ENCODE measurements at places on chromosomes 1 and 21.

DNA sequence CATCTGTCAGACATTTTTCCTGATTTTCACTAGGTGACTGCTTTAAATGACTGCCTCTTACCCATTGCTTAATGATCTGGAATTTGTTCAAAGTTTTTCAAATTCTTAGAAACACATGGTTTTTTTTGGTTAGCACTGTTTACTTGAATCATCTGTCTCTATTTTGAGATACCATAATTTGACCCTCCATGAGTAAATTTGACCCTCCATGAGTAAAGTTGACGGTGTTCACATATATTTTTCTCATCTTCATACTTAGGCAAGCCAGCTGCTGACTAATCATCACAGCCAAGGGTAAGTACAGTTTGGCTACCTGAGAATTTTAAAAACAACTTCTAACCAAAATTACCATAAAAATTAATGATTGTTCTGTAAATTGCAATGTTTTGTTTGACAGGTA lies 586.5 kb downstream of the PTBP2 start:
- no peak for DNase-seq

- no peak for DNase-seq
These were observed 150.8 kb downstream of the MAST2 start for GRCh38 chr1:45953934-45954847.

- no peak for DNase-seq
These were observed 917 bp downstream of the MEX3A start for GRCh38 chr1:156081180-156081916.

DNA sequence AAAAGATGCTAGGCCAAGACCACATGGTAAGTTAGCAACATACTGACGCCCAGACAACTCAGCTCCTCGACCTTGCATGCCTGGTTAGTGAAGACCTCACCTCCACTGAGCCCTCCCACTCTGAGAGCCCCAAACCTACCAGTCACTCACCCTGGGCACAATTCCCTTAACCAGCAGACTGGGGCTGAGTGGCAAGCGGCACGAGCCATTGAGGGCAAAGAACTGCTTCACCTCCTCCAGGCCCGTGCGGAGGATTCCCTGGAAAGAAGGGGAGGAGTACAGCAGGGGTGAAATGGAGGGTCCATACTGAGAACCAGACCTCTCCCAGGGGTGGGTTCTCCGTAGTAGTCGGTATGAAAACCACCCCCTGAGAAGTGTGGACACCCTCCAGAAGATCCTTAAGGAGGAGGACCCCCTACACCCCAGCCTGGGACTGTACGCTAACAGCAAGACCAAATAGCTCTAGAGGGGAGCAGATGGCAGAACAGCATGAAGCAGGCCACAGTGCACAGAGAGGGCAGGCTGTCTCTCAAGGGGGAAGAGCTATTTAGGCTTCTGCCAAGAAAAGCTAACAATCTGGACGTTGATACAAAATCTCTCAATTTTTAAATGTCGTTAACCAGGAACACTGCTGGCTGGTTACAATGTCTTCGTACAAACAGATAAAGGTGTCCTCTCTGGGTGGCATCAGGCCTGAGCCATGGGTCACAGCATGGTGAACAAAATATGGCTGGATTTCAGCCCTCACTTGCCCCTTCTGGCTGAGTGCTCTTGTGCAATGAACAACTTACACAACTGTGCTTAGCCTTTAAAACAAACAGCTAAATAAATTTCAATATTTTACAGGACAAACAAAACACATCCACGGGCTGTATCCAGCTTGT lies 31.0 kb upstream of the PPP1R15B start:
- DNase-seq, result no peak

DNA sequence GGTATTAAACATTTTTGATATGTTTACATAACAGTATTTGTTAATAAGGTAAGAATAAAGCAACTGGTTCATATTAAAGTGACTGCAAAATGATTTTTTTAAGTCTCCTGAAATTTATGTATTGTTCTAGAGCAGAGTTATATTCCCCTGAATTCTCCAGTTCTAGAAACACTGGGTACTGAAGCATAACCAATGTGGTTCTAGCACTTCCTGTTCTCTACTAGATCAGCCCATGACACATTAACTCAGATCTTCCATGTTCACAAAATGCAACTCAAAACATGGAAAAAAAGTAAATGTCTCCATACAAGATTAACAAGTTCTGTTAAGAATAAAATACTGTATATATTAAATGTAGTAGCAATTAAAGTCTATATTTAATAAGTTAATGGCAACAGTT lies 3.9 kb downstream of the NEGR1 start:
- DNase-seq, result no peak

DNA sequence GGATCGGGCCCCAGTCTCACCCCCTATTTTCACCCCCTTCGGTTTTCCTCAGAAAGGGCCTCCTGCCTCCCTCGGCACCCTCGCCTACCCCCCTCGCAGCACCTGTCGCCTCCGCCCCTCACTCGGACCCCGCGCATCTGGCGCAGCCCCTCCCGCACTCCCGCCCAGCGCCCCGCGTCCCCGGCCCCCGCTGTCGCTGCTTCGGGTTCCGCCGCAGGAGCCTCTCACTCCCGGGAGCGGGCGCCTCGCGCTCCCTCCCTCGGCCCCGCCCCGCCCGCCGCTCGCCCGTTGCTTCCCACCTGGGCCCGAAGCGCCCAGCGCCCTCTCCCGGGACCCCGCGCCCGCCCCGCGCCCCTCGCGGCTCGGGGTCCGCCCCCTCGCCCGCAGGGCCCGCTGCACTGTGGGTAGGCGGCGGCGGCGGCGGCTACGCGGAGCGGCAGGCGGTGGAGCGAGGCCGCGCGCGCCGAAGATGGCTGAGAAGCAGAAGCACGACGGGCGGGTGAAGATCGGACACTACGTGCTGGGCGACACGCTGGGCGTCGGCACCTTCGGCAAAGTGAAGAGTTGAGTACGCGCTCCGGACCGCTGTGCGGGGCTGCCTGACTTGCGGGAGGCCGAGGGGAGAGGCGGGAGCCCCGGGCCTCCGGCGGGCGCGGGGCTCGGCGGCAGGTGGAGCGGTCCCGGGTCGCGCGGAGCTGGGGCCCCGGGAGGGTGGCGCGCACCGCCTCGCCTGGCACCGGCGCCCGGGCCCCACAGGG lies at the start of gene PRKAA2:
PRKAA2 (plus strand) TSS at position 396 of the 758 bp plus-strand sequence; CDS start at position 470, 74 bp downstream.
- no peak for DNase-seq

GRCh38 chr21:45164838-45165237 lies 90.5 kb downstream of the ADARB1 start:
- no peak for DNase-seq

DNA sequence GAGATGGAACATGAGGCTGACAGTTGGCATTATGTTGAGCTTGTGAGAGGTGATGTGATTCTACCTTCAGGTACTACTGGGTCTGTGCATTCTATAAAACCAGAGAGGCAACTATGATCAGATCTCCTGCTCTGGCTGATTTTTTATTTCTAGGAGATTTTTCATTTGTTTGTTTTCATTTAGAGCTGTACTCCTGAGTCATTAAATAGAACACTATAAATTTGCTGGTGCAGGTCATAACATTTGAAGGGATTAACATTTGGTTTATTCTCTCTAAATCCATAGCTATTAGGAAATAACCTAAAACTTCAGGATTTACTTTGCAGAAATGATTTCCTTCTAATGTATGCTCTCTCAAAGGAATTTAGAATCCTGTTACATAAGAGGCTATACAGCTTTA lies 42.9 kb downstream of the MAGI3 start:
- no peak for DNase-seq

DNA sequence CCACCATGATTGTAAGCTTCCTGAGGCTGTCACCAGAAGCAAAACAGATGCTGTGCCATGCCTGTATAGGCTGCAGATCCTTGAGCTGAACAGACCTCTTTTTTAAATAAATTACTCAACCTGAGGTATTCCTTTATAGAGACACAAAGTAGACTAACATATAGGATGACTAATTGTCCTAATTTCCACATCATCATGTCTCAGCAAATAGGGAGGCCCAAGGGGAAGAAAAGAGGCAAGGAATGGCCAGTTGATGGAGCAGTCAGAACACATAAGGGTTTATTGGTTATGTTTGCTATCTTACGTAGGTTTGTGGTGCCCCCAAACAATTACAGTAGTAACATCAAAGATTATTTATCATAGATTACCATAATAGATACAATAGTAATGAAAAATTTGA lies 126.2 kb downstream of the RASAL2 start:
- no peak for DNase-seq

- DNase-seq, result peak; percentile 17
These were observed 53.0 kb upstream of the DESI2 start for GRCh38 chr1:244599937-244600350.

DNA sequence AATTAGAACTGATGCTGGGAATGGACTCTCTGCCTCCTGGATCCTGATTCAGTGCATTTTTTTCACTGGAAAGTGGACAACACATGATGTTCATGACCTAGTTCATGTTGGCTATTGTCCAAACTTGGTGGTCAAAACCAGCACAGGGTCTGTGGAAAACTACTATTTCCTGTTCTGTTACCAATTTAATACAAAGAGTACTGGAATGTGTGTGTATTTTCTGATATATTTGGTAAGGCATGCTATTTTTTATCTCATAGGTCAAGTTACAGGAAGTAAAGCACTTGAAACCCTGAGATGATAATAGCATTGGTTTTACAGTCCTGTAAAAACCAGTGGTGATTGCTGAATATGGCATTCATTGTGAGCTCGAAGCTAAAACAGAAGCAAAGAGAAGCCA lies 89.9 kb downstream of the SGIP1 start:
- DNase-seq, result no peak

DNA sequence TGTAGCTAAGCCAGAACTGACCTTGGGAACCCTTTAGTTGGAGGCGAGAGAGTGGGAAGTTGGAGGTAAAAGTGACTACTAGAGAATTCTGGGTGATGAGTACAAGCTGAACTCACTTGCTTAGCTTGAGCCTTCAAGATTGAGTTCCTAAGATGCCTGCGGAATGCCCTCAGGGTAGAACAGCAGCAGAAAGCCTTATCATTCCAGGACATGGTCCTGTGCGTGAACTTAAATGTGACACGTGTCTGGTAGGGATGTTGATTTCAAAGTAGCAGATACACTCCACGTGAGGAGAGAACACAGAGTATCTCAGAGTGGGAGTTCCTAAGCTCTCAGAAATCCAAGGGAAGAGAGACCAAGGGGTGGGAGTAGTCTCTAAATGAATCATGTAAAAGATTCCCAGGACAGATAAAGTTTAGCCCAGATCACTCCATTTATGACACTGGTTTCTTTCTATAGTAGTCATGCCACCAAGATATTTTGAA lies 60.1 kb downstream of the KCNK1 start:
- no peak for DNase-seq

DNA sequence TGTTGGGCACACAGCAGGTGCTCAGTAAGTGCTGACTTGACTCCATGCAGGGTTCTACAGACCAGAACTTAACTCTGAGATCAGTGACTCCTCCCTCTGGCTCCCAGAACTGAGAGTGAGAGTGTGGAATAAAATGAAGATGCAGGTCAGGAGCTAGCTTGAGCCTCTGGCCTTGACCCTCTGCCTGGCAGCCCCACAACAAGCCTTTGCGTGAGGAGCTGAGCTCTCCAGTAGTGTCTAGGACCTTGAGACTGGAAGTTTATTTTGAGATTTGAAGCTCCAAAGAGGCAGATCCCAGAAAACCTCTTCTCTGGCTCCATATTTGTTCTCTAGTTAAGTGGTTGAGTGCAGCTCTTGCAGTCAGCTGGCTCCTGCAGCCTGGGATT lies 3.4 kb upstream of the WNT2B start:
- DNase-seq, result no peak

- DNase-seq, result no peak
These were observed 218.3 kb upstream of the SGIP1 start for GRCh38 chr1:66315671-66316070.

DNA sequence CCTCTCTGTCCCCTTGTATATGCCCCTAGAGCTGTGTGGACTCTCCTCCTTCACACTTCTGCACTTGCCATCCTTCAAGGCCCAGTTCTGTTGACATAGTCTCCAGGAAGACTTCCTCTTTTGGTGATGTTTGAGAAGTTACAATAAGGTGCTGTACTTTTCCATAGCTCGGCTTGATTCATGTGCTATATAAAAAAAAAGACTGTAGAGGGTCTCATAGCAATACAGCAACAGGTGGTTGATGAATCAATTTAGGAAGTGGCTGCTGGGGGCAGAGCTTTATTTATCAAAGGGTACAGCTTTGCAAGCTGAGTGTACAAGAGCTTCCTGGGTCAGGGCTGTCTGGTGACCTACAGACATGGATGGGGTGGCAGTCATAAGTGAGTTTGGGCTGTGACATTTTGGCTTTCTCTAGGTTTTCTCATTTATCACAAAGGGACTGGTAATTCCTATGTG lies 102.7 kb downstream of the RUNX1 start:
- DNase-seq, result no peak

- DNase-seq, result no peak
These were observed 63.2 kb downstream of the ADARB1 start for GRCh38 chr21:45137612-45137937.

DNA sequence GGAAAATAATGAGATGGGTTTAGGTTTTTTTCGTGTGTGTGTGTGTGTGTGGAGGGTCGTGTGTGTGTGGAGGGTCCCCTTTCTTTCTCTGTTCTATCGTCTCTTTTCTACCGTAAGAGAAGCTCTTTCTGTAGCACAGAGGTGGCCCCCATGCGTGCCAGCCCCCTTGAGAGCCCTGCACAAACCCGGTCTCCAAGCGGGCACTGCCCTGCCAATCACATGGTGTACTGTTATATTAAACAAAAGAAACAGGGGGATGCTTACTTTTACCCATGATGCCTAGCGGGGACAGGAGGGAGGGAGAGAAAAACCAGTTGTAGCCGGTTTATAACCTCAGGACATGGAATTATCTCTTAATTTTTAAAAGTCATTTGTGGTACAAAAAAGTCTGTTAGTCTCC lies 41.0 kb downstream of the GATAD2B start:
- DNase-seq, result no peak

Measured in activated T-cell treated with anti-CD3 and anti-CD28 coated beads for 48 hours (primary cell).